NCI-H1092 (cell line): ENCODE measurements at places on chromosomes 7 and 10.

DNA sequence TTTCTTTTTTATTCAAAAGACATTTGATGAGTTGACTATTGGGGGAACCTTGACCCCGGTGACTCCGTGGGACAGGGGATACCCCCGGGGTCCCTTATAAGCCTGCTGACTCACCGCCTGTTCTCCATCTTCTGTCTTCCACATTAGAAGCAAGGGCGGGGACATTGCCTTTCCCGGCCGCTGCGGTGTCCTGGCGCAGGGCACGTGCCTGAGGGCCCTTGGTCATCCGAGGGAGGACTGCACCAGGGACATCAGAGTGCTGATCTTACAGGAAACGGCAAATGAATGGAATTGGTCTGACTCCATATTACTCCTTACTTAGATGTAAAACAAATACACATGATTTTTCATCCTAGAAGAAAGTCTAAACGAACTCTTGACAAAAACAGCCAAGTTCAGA is 170.1 kb downstream of the CUX1 start:
- no peak for DNase-seq

- DNase-seq = no peak
These were observed 90.0 kb downstream of the EGFR start for GRCh38 chr7:55108818-55109217.

- no peak for DNase-seq
These were observed 11.0 kb downstream of the DLG5 start for GRCh38 chr10:77915319-77916105.

GRCh38 chr7:124460555-124460954 is 305.0 kb downstream of the GPR37 start:
- no peak for DNase-seq

DNA sequence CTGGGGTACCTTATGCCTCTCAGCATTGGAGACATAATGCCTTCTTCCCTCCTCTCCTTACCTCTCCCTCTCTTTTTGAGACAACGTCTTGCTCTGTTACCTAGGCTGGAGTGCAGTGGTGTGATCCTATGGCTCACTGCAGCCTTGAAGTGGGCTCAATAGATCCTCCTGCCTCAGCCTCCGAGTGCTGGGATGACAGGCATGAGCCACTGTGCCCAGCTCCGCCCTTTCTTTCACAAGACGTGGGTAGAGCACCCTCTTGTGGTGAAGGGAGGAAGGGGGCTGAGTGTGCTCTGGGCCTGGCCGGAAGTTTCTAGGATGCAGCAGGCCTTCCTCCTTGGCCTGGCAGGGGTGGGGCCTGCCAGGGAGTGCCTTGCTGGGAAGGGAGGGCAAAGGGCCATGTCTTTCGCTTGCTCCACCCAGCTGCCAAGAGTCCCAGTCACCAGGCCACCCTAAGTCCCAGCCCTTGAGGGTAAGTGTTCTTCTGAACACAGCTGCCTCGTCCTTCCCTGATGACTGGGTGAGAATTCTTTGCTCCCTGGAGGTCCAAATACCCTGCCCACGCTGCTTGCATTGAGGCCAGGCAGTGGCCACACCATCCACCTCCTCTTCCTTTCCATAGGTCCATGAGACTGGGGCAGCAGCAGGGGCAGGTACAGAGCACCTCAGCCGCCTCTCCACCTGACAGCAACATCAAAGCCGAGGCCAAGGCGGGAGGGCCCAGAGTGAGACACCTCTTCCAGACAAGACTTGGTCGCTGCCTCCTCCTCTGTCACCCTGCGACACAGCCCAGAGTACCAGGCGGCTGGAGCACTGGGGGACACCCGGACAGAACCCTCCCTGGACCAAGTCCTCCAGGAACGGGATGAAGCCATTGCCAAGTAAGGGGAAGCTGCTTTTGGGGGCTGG is 3.7 kb downstream of the ABHD11 start:
- peak; percentile 79 for DNase-seq

- DNase-seq = no peak
These were observed 50.2 kb downstream of the SND1 start for GRCh38 chr7:127702052-127702652.

DNA sequence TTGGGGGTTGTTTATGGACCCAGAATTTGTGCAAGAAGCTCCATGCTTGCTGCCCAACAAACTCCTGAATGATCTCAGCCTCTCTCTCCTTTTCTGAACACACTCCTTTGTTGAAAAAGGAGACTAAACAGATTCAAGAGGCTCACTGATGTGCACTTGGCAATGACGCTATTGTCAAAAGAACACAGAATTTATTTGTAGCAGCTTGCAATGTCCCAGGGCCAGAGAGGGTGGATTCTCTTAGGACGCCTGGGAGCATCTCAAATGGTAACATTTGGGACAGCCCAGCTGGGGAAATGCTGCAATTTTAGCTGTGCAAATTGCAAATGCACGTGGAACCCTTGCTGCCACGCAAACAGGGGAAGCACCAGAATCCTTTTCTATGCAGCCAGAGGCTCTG is 79.9 kb downstream of the GPR26 start:
- DNase-seq = no peak

GRCh38 chr7:30238721-30239441 is 45.5 kb upstream of the ZNRF2 start:
- DNase-seq = peak; percentile 86

DNA sequence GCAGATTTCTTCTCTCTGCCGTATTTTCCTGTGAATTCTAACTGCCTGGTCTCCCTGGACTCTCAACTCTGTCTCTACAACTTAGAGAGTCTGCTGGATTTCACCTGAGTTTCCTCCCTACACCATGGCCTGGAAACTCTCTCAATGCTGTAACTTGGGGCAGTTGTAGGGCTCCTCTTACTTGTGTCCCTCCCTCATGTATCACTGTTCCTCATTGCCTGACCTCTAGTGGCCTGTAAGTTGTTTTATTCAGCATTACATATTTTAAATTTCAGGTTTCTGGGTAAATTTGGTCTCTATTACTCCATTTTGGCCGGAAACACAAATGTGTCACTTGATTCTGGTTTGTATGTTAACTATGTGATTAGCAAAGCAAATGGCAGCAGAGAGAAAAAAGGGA is 70.9 kb downstream of the DYNC1I1 start:
- DNase-seq = no peak

- no peak for DNase-seq
These were observed 527 bp downstream of the HOXA1 start for GRCh38 chr7:27095050-27095896.

DNA sequence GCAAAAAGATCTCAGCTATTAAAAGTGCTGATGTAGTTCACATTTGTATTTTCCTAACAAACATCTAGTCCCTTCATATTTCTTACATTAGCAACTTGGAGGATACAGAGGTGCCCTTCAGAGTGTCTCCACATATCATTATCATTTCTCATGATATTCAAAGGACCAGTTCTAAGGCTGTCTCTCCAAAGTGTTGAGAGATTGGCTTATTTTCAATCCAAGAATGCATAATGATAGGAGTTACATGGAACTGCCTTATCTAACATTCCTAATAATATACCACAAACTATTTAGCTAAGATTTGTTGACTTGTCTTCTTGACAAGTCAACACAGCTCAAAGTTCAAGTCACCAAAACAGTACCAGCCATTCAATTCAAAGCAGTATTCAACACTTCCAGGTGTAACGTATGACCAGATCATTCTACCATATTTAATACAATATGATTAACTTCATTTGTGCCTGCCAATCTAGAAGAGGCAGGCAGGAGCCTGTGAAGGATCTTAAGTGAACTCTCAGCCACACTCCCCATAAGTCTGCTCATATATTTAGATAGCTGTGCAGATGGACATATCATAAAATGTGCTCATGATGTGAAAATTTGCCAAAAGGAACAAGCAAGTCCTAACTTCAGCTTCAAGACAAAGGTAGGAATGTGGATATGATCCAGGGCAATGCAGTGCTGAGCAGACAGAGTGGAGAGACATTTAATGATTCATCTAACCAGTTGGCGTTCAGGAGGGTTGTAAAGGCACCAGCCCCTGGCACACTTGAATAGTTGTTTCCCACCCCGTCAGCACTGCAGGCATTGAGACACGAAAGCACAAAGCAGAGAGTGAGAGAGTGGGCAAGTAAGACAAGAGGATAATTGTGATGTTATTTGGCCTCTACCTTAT is 108.3 kb downstream of the MTERF1 start:
- no peak for DNase-seq

- no peak for DNase-seq
These were observed 30.3 kb upstream of the CALU start for GRCh38 chr7:128708824-128709223.

GRCh38 chr10:128579280-128579865 is 453.1 kb upstream of the MKI67 start:
- no peak for DNase-seq

GRCh38 chr7:42100156-42100508 is 136.9 kb downstream of the GLI3 start:
- DNase-seq = no peak

DNA sequence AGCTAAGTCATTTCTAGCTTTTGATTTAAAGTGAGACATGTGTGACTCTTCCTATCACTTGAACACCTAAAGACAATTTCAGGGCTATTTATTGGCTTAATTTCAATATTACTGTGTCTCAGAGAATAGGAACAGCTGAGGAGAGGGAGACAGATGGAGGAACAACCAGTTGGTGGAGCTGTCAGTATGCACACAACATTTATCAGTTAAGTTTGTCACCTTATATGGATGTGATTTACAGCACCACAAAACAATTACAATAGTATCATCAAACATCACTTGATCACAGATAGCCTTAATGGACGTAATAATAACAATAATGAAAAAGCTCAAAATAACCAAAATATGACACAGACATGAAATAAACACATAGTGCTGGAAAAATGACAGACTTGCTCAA is 129.6 kb downstream of the NPSR1 start:
- no peak for DNase-seq

- peak; percentile 34 for DNase-seq
These were observed 109.4 kb downstream of the FAM107B start for GRCh38 chr10:14665304-14665703.

- DNase-seq = no peak
These were observed 683 bp downstream of the INSIG1 start for GRCh38 chr7:155298288-155298833.

- peak; percentile 37 for DNase-seq
These were observed 6.2 kb upstream of the RRP12 start for GRCh38 chr10:97407211-97407951.

DNA sequence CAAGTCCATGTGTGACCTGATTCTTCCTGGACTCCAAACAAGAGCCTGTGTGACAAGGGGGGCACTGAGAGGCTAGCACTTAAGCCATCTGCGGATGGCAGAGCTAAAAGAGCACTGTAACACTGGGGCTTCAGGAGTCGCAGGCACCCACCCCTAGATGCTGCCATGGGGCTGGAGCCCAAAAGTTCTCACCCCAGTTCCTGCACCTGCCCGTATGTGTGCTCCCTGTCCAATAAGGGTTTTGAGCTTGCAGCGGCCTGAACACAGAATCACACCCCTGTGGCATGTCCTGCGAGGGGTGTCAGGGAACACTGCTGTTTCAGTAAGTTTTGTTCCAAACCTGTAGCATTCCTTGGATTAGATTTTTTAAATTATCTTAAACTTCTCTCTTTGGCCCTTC is 53.2 kb upstream of the GPR37 start:
- no peak for DNase-seq

DNA sequence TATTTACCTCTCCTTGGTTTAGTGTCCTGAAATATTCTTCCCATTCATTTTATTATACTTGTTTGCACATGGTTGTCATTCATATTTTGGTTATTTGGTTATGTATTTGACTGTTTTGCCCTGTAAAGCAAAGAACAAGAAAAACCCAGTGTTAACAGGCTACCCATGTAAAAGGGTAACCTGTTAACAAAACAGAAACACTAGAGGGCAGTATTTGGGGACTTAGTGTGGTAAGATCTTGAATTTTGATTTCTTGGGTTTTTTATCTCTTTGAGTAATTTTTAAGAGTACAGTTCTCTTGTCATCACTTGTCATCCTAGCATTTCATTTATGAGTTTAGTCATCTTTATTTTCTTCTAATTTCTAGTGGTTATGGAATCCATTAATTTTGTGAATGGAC is 51.3 kb downstream of the POLL start:
- DNase-seq = no peak

GRCh38 chr7:1329966-1330800 is 97.5 kb downstream of the UNCX start:
- DNase-seq = no peak

DNA sequence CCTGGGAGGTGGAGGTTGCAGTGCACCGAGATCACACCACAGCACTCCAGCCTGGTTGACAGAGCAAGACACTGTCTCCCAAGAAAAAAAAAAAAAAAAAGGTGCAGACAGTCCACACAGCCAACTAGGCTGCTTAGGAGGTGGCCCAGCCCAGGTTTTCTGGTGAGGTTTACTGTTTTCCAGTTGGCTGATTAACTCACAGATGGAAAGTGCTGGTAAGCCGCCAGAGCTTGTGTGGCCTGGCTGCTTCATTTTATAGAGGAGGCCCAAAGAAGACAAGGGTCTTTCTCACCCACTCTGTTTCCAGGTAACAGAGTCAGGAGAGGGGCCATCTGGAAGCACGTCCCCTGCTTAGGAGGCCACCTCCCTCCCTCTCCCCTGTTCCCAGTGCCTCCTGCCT is 6.2 kb downstream of the RHBDD2 start:
- DNase-seq = no peak

GRCh38 chr7:64807731-64808365 is 13.6 kb downstream of the ZNF138 start:
- DNase-seq = no peak

- DNase-seq = no peak
These were observed 5.4 kb downstream of the SGPL1 start for GRCh38 chr10:70820976-70821750.

DNA sequence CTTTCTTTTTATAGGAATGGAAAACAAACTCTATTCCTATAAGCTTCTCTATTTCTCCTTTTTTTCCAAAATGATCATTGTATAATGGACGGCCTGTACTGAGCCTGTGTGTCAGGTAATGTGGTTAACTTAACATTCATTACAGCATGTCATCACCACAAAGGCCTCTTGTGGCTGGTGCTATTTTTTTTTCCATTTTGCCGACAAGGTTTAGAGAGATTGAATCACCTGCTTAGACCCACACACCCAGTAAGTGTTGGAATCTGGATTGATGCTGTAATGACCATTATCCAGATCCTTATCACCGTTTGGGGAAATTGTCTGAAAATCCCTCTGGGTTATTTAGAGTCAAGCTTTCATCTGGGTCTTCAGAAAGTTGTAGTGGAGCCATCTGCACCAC is 18.5 kb downstream of the AKR1B15 start:
- no peak for DNase-seq

GRCh38 chr7:15433151-15433550 is 128.7 kb downstream of the AGMO start:
- DNase-seq = peak; percentile 86

GRCh38 chr7:73509463-73509862 is 12.6 kb downstream of the BAZ1B start:
- no peak for DNase-seq

GRCh38 chr7:6579446-6579845 is 2.2 kb downstream of the ZDHHC4 start:
- no peak for DNase-seq

- DNase-seq = no peak
These were observed 503.8 kb downstream of the TCERG1L start for GRCh38 chr10:130807721-130808120.

DNA sequence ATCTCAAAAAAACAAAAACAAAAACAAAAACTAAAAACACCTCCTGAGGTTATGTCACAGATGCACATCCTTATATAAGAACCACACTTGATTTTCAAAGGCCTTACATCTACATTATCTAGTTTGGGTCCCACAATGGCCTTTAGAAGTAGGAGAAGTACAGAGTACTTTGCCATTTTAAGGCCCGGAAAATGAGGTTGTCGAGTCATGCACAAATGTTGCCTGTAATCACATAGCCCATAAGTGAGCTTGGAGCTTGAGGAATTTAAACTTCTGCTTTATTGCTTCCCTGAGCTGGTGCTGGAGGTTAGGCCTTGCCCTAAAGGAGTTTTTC is 9.7 kb upstream of the MKRN1 start:
- no peak for DNase-seq

GRCh38 chr10:6002809-6003510 is 25.6 kb upstream of the IL15RA start:
- no peak for DNase-seq
